CD4-positive, alpha-beta T cell (primary cell): ENCODE measurements at places on chromosomes 11 and 22.
A peak's percentile ranks its signal among the peaks of the same experiment; 100 is the strongest.

- no peak for DNase-seq
Observed at GRCh38 chr11:26827567-26828081, 105.8 kb upstream of the SLC5A12 start.

DNA sequence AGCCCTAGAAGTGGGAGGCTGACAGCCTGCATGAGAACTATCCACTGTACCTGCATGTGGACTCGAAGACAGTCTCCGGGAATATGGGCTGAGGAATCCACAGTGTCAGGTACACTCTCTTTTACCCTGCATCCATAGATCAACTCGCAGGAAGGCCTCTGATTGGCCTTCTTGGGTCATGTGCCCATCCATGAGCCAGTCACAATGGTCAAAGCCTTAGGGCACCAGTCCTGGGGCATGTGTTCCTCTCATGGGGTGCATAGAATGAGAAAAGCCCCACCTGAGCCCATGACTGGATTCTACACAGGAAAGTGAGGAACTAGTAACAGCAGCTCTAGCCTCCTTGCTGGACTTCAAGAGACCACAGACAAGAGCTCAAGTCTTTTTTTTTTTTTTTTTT is 10.6 kb downstream of the ART1 start:
- DNase-seq: no peak

GRCh38 chr22:19795617-19796008 is 35.0 kb downstream of the TBX1 start:
- DNase-seq: no peak

- DNase-seq: no peak
Observed at GRCh38 chr22:35369996-35370395, 10.9 kb upstream of the HMOX1 start.

DNA sequence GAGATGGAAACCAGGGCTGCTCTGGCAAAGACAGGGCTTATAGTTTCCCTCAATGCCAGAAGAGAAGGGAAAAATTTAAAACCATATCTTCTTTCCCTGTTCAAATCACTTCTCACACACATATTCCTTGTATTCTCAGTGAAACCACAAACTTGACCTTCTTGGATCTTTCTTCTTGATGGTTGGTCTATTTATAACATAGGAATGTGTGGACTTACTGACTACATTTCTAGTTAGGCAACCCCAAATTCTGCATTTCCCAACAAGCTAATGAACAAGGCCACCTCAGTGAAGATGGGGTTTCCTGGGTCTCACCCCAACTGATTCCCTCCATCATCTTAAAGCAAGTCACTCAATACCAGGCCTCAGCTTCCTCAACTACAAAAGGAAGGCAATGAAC is 3.8 kb upstream of the QSER1 start:
- DNase-seq: no peak

DNA sequence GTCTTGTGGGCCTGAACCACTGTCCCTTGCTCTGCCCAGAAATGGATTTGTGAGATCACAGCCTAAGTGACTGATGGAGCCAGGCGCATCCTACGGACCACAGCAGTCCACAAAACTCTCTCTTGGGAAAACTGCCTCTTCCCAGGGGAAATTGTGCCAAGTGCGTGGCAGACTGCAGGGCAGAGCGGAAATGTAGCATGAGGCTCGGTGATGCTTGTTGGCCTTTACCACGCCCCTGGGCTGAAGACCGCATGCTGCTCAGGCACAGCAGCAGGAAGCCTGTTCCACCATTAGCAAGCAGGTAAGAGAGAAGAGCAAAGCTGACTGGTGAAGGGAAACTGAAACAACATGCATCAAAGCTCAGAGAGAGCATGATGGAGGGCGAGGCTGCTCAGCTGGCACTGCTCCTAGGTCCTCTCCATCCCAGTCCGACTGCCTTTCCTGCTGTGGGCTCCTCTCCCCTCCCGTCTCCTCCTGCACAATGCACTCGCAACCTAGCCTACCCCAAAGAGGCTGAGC is 26.5 kb upstream of the SCARF2 start:
- peak; percentile 93 for DNase-seq

GRCh38 chr11:125433454-125434121 is 62.5 kb downstream of the FEZ1 start:
- no peak for DNase-seq

DNA sequence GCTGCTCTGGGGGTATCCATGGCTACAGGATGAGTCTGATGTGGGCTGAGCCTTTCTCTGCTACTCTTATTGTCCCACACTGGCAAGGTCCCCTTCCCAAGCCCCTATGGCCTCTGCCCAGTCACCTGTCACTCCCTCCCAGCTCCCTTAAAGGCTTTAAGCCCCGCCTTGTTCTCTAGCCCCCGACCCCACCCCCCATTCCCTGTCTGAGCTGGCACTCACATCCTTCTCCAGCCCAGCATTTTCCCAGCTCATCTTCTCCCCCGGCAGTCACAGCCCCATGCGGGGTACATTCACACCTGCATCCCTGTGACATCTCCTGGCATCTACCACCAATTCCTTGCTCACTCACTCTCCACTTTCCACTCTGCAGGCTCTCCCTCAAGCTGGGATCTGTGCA is 4.3 kb downstream of the MTFP1 start:
- no peak for DNase-seq
